ENCODE measurements at places on chromosomes 7 and 10.

DNA sequence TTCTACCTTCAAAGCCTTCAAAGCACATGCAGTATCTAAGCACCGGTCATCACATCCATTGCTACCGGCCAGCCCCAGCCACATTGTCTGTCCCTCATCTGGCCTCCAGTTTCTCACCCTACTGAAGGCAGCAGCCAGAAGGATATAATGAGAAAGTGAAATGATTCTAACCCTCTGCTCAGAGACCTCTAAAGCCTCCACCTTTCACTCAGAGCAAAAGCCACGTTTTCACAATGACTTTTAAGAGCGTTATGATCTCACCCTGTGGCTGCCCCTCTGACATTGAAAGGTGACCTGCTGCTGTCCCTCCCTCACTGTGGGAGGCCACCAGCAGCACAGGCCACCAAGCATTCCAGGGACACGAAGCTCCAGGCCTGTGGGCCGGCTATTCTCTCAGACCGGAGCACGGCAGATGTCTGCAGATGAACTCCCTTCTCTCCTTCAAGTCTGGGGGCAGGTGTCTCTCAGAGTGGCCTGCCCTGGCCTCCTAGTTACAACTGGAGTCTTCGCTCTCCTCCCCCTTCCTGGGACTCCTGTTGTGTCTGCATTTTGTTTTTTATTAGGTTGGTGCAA is 94.9 kb upstream of the EEPD1 start:
- no peak for DNase-seq

DNA sequence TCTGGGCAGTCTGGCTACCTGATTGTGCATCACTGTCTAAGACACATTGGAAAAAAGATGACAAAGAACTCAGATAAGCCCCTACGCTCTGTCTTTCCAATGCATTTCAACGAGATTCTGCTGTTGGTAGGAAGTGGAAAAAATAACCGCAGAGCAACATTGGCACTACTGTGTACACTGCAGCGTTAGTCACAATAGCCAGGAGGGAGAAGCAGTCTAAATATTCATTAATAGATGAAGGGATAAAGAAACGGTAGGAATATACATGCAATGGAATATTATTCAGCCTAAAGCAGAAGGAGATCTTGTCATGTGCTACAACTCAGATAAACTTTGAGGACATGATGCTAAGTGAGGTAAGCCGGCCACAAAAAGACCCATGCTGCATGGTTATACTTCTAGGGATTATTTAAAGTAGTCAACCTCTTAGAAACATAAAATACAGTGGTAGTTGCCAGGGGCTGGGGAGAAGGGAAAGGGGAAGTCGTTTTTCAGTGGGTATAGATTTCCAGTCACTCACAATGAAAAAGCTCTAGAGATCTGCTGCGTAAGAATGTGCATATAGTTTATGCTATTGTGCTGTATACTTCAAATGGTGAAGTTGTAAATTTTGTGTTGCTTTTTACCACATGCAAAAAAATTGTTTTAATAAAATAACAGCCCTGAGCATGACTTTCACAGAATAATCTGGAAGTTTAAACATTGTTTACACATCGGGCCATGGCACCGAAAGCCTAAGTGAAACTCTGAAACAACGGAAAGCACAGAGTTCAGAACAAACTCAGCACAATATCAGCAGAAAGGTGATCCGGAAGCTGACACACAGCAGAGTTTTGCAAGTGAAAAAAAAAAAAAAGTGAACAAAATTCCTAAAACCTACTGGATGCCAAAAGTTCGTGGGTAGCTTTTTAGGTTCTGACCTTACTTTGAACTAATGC is 40.1 kb downstream of the ELMO1 start:
- no peak for DNase-seq

DNA sequence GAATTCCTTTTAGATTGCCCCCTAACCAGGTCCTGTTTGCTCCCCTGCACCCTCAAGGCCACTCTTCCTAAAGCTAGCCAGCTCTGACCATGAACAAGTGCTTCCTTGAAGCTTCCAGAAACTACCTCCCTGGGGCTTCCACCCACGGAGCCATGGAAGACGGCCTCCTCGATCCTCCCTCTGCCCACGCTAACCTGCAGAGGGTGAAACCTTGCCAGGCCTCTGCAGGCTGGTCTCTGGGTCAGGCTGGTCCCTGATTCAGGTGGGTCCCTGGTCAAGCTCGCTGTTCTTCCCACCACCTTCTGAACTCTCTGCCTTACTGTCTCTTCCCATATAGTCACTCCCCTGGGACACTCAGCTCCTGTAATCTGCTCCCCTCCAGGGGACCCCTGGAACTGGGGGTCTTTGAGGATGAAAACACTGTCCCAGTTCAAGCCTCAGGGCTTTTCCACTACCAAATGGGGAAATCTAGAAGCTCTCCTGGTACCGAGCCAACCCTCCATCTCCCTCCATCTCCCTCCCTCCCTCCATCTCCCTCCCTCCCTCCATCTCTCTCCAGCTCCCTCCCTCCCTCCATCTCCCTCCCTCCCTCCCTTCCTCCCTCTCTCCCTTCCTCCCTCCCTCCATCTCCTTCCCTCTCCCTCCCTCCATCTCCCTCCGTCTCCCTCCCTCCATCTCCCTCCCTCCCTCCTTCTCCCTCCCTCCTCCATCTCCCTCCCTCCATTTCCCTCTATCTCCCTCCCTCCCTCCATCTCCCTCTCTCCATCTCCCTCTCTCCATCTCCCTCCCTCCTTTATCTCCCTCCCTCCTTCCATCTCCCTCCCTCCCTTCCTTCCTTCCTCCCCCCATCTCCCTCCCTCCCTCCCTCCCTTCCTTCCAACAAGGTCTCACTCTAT is 2.9 kb downstream of the MLXIPL start:
- DNase-seq = no peak

GRCh38 chr10:71816936-71817618 is 34.0 kb downstream of the PSAP start:
- DNase-seq = no peak

- DNase-seq = no peak
Measured at GRCh38 chr7:102306916-102307677, 20.4 kb downstream of the SH2B2 start.

DNA sequence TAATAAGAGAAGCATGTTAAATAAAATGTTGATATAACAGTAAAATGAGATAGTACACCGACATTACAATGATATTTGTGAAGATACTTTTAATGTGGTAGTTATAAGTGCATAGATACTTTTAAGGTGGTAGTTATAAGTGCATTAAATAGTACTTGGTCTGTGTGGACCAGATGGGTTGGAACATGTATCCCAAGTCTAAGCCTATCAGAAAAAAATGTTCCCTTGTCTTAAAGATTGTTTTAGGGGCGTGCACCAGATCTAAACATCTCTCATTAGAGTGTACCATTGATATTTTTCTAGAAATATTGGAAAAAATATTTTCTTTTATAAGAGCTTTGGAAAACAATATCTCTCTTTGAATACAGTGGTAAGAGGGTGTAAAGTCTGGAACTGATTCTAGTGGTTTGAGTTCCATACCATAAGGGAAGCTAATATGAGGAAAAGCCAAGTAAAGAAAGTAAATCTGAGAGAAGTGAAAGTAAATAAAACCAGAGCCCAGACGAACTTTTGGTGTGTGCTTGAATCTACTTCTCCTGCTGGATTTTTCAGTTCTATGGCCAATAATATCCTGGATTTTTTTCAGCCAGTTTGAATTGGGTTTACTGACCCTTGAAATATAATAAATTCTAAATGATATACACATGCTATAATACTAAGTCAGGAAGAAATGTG is 175.3 kb downstream of the MBL2 start:
- DNase-seq = no peak

GRCh38 chr7:74052628-74053027 is 24.7 kb downstream of the ELN start:
- DNase-seq = no peak

DNA sequence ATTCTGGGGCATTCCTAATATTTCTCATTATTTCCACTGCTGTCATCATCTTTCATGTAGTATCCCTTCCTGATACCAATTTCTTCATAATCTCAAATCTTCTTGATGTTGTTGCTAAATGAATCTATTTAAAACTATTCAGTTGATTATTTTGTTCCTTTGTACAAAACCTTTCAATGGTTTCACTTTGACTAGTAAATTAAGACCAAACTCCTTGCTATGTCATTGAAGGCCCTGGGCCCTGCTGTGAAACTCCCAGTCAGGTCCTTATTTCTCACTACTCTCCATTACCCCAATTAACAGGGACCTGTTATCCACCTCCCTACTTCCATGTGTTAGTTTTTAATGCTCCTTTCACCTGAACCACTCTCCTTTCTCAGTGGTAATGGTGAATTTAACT is 97.0 kb downstream of the CTTNBP2 start:
- DNase-seq = no peak

DNA sequence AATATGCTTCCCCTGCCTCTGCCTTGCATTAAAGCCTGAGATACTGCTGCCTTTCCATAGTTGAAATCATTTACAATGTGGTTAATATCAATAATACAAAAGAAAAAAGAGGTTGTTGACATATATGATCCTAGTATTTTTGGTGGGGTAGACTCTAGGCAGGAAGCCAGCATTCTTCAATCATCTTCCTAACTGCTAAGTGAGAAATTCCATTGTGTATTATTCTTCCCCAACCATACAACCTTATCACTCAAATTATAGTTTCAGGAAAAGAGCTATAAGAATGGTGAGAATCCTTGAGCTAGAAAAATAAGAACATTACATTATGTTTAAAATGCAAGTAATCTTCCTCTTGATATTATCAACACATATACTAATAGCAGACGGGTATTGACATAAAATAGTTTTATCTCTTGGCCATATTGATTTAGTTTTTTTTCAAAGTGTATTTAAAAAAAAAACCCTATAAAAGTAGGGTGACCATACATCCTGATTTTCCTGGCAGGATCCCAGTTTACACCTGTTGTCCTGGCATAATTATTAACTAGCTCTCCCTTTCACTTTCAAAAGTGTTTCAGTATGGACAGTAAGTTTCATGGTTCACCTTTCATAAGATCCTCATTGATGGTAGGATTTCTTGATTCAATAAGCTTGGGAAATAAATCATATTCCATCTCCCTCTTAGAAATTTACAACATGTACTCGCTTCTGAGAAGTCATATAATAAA is 33.4 kb upstream of the WASL start:
- no peak for DNase-seq

- DNase-seq = no peak
Measured at GRCh38 chr10:26479766-26480492, 41.8 kb downstream of the APBB1IP start.

GRCh38 chr10:52526251-52526823 is 212.3 kb downstream of the DKK1 start:
- no peak for DNase-seq

- DNase-seq = no peak
Measured at GRCh38 chr7:52537051-52537450, 498.4 kb upstream of the POM121L12 start.

DNA sequence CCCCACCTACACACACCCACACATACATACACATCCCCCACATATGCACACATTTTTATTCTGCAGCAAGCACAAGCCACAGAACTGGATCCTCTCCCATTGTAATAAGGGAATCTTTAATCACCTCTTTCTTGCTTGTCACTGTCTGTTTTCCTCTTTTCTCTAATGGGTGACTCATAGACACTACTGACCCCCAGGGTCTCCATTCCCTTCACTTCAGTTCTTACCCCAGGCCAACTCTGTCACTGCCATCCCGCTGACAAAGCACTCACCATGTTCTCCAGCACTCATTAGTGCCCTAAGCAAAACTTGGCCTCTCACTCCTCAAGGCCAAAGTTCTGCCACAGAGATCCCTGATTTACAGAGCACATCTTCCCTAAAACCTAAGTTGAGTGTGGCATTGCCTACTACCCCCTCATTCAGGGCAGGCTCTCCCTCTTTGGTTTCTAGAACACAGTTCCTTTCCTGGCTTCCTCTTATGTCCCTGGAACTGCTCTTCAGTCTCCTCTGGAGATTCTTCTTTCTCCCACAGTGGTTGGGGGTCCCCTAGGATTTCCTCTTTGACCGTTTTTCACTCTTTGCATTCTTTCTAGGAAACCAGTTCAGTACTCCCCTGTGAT is 39.6 kb upstream of the INHBA start:
- no peak for DNase-seq

DNA sequence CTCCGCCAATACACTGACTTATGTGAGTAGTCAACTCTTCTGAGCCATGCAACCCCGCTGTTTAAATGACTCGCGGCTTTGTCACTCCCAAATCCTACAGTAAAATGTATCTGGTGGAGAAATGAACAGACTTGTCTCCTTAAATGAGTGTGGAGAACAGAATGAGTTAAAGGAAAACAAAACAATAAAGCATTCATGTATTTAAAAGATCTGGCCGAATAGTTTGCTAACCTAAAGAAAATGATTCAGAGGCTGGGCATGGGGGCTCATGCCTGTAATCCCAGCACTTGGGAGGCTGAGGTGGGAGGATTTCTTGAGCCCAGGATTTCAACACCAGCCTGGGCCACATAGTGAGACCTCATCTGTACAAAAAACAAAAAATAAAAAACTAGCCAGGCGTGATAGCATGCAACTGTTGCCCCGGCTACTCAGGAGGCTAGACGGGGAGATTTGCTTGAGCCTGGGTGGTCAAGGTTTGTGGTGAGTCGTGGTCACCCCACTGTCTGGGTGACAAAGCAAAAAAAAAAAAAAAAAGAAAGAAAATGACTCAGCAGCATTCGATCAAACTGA is 86.5 kb upstream of the PFKP start:
- no peak for DNase-seq

DNA sequence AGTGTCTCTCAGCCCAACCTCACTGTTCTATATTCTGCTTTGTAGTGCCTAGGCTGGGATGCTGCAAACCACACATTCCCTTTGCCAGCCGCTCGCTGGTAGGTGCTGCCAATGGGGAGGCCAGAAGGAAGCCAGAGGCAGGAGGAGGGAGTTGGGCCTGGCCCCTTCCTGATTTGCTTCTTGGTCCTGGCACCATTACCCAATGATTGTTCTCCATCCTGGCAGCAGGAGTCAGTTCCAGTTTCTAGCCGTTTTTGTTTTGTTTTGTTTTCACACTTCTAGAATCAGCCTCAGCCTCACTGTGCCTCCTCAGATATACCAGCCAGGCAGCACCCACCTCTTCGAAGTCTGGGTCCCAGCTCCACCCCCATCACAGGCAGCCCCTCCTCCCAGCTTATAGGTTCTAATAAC is 27.4 kb upstream of the LOXL4 start:
- DNase-seq = no peak

- no peak for DNase-seq
Measured at GRCh38 chr10:53153831-53154230, 381.2 kb upstream of the MBL2 start.

DNA sequence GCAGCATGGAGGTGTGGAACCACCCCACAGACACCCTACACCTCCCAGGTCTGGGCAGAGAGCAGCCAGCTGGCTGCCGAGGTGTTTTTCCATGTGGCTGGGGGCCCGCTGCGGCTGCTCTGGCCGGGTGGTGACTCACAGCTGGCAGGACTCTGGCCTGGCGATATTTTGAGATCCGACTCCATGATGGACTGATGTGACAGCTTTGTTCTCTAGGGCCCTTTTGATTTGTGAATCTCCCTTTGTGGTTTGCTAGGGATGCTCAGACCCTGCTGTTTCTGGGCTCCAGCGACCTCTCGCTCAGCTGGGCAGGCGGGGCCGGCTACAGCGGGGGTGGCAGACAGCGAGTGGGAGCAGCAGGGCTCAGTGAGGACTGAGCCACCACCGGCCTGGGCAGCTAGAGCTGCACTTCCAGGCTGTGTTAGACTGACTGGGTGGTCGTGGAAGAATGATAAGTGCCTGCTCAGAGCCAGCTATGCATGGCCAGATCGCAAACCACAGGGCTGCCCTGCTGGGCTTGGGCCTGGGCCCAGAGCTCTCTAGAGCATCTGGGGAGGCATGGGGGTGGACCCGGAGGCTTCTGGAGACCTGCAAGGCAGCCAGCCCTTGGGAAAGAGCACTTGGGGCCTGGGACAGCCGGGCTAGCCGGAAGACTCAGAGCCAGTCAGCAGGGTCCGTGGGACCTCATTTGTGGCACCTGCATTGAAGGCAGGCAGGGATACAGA is 46.2 kb upstream of the GDF10 start:
- no peak for DNase-seq

Measured in GM04503 (cell line).